Stimulated activated CD8-positive, alpha-beta memory T cell treated with anti-CD3 and anti-CD28 coated beads, Interleukin-7, amount 100 ng/mL, for 48 hours (primary cell): ENCODE measurements at places on chromosomes 12 and 14.

DNA sequence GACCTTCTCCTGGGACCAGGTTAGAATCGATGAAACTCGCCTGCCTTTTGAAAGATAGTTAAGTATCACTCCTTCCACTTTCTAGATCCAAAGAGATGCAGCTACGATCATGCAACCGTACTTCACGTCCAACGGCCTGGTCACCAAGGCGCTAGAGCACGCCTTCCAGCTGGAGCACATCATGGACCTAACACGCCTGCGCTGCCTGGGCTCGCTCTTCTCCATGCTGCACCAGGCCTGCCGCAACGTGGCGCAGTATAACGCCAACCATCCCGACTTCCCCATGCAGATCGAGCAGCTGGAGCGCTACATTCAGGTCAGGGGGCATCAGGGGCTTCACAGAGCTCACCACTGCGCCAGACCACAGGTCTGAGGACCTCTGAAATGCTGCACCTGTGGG, 51.4 kb downstream of the DYNC1H1 start:
- DNase-seq, result no peak

DNA sequence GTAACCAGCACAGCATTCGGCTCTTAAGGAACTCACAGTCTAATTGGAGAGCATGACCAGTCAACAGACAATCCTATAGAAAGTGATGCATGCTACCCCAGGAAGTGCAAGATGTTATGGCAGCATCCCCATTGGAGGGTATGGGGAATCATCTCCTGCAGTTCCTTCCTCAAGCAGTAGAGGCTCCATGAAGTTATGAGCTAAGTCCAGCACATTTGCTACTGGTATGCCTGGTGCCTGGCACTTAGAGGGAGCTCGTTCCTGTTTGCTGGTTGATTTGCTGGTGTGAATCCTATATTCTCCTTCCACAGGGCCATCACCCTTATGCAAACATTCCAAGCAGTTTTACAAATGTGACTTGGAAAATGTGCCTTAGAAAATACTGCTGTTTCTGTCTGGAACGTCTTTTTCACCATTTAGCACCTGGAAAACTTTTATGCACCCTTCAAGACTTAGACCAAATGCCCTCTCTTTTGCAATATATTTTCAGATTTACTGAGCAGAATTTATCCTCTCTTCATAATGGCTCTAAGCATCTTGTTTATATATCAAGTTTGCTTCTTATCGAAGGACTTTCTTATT, 136.1 kb upstream of the WSCD2 start:
- DNase-seq, result no peak

DNA sequence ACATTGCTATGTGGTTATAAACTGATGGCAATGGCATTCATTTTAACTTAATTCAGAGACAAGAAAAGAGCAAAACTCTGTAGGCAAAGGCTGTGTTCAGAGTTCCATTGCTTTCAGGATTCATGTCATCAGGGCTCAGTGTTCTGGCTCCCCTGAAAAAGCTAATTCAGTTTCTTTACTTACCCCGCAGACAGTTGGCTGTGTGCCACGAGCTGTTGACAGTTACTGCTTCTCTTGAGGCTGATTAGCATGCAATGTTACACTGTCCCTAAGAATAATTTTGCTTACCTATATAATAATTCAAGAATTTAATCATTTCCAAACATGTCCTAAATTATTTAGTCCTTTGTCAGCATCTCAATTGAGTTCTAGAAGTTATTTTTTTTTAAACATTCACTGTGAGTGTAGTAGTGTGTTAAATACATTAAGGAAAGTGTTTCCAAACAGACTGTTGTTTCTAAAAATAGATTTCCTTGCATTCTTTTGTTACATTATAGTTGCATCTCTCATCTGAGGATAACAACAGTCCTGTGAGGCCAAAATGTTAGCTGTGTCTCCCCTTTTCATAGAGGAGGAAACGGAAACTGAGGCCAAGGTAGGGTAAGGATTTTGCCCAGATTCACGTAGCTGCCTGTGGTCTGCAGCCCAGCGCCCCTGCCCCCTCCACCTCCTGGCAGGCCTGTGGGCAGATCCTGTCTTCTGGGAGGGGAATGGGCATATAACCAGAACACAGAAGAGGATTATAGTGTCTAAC, 98.6 kb downstream of the PELI2 start:
- DNase-seq, result no peak

- DNase-seq, result no peak
Measured at GRCh38 chr14:34184126-34184525, 233.3 kb upstream of the EGLN3 start.

GRCh38 chr12:11827091-11828061, 177.9 kb downstream of the ETV6 start:
- no peak for DNase-seq

DNA sequence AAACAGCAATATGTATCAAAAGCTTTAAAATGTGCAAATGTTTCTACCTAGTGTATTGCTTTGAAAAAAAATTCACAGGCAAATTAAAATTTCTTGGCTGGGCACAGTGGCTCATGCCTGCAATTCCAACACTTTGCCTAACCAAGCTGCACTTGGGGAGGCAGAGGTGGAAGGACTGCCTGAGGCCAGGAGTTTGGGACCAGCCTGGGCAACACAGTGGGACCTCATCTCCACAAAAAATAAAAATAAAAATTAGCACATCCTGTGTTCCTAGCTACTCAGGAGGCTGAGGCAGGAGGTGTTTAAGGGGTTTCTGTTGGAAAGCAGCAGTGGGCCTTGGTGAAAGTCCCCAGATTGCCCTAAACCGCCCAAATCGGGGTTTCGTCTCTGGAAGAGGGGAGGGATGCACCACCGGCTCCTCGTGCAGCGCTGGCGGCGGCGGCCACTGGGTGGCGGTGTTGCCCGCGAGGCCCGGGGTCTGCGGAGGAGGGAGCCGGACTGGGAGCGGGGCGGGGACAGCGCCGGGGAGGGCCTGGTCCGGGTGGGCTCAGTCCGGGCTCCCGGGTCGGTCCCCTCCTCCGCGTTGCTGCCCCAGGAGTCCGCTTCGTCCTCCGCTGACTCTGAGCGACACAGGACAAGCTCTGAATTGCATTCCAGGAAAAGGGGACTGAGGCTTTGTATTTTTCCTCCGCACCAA, 265.6 kb downstream of the AACS start:
- DNase-seq, result peak; percentile 28

- no peak for DNase-seq
Measured at GRCh38 chr12:5514545-5514944, 82.6 kb downstream of the NTF3 start.

DNA sequence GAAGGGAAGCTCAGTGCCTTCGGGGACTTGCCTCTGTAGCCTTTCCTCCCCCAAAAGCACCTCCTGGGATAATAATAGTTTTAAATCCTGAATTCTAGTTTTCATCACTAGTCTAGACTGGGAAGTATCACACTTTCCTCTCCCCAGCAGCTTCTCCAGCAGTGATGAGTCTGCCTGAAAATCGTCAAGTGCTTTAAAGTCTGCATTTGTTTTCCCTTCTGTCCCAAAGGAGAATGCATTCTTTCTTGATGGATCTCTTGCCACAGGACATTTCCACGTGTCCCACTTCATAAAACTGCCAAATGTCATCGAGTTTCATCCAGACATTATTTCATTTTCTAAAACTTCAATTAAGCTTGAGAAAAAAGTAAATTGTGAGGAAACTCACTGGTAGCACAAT, 15.0 kb downstream of the CSRP2 start:
- no peak for DNase-seq

- DNase-seq, result no peak
Measured at GRCh38 chr14:68730811-68731425, 61.9 kb downstream of the ZFP36L1 start.

- no peak for DNase-seq
Measured at GRCh38 chr12:121669521-121669900, at the start of gene MORN3. Gene MORN3 (minus strand): TSS chr12:121669654. CDS start chr12:121669483, 171 bp downstream.

DNA sequence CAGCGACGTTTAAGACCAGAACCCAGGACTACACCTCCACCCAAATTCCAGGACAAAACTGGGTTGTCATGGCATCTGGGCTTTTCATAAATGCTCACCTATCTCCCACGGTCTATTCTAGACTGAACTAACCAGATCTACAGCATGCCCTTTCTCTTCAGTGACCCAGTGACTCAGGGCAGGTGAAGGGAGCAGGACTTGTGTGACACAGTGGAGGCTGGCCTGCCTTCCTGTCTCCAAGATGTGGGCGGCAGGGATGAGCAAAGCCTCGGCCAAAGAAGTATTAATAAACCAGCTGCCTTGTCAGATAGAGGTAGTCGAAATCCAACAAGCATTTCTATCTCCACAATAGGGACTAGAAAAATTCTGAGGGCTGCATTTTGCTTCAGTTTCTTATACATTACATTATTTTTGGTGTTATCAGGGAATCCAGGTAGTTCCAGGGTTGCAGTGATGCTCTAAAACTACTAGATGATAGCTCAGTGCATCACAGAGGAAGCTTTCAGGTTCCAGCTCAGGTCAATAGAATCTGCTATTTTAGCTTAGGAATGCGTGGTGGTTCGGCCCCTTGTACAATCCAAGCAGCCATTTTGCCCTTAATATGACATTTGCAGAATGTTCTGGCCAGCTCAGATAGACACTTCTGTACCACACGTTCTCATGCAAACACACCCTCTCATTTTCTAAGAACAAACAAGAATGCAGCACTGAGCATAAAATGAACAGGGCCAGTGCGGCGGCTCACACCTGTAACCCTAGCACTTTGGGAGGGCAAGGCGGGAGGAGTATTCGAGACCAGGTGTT, 4.2 kb upstream of the GLRX5 start:
- DNase-seq, result no peak

- DNase-seq, result no peak
Measured at GRCh38 chr12:130764475-130765185, 48.5 kb upstream of the RIMBP2 start.

DNA sequence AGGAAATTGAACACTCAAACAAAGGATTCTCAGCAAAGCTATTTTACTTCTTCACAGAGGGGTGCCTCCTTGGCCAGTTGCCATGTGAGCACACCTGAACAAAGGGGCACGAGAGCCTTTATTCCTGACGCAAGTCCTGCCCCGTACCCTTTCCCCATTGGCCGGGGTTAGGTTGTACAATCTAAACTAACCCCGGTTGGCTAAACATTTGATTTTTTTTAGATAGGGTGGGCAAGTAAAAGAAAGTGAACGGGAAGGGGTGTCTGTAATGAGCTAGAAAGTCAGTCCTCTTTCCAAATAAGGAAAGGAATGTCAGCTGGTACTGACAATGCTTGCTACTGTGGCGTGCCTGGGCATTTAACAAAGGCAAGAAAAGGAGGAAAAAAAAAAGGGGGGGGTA, 135.5 kb upstream of the CDKN3 start:
- DNase-seq, result no peak

GRCh38 chr12:22858849-22859570, 234.0 kb downstream of the ETNK1 start:
- no peak for DNase-seq

GRCh38 chr14:69614592-69614991, 3.2 kb downstream of the SUSD6 start:
- no peak for DNase-seq

DNA sequence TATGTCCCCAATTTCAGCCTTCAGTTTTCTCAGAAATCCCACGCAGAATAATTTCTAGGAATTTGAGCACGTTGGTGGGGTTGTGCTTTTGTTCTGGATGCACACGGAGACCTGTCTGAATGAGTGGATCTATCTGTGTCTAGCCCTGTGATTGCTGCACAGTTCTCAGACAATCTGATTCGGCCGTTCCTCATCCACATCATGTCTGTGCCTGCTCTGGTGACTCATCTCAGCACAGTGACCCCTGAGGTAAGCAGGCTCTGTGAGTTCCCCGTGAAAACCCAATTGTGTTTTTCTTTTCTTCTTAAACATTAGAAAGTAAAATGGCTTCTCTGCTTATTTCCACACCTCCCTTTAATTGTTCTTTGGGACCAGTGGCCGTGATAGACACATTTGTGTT, 20.2 kb downstream of the UBE3B start:
- no peak for DNase-seq

DNA sequence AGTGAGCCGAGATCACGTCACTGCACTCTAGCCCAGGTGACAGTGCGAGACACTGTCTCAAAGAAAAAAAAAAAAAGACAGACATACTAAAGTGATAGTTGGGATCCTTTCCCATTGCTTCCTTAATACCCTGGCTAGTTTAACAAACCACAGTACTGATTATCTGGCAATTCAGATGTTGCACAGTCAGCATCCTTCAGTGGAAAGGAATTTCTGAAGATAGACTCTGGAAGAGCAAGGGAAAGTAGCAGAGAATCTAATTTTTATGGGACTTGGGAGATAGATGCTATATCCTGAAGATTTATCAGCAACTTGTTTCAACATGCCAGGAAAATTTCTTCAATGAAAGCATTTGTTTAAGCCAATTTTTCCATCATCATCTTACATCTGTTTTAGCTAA, 6.5 kb upstream of the PPFIBP1 start:
- no peak for DNase-seq

GRCh38 chr12:106086696-106087095, 52.1 kb downstream of the NUAK1 start:
- no peak for DNase-seq

DNA sequence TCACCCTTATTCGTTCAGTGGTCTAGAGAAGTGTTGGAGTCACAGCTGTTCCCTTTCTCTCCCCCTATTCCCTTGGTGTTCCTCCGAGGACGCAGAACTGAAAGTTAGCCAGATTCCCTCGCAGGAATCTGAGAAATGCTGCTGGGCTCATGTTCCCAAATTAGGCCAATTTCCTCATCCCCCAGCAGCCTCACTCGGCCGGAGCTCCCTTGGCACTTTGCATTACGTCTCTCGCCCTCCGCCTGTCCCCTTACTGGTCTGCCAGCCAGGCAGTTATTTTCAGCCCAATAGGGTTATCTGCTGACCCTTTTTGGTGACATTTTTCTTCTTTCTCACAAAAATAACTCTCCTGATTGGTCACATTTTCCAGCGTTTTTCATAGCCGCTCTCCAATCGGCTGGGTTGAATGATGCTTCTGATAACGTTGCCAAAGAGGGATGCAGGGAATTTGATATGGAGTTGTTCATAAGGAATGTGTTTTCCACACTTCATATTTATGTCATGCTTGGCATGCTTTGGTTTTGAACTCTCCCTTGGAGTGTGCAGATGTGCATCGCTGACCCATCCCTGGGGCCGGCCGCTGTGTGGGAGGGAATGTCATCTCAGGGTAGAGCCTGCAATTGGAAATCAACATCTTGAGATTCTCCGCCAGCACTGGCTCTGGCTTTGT, 9.9 kb downstream of the IFT43 start:
- DNase-seq, result no peak

DNA sequence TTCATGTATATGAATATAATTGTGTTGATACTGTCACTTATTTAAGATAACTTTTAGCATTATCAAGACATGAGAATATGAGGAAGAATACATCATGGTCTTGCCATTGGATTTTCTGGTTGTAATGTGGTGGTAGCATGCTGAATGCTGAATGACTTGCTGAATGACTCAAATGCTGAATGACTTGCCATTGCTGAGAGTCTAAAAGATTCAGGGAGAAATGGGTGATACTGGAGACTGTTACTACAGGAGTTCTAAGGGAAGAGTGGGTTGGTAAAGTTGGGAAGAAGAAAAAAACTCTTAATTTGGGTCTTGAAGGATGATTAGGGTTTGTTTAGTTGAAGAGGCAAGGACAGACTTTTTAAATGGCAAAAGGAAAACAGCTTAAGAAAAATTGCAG, 72.1 kb upstream of the MANSC4 start:
- DNase-seq, result no peak

- DNase-seq, result no peak
Measured at GRCh38 chr12:96054244-96054610, 18.8 kb upstream of the LTA4H start.
